PC-3 (cell line): ENCODE measurements at places on chromosomes 2 and 18. TPM values are rescaled to one million over a fixed set of nuclear protein-coding genes. Genes with fewer than 3 reads are reported as not detected.

GRCh38 chr2:236175548-236176150 lies 7.5 kb upstream of the GBX2 start:
- H3K36me3 ChIP-seq, result no peaks in the 10 kb centered on the region
- no peaks in the 10 kb centered on the region for H3K27me3 ChIP-seq
- no peak overlapping the region for H3K27ac ChIP-seq
- peak; percentile 20 for DNase-seq
- peaks cover 14% of the 10 kb centered on the region for H3K4me1 ChIP-seq

NEU2 gene
- 4.0 and 4.5 TPM in 2 replicates for total RNA-seq

- no peak overlapping the region for H3K27ac ChIP-seq
- no peaks in the 10 kb centered on the region for H3K27me3 ChIP-seq
- H3K4me3 ChIP-seq, result no peak overlapping the region
- H3K4me1 ChIP-seq, result peaks cover 28% of the 10 kb centered on the region
Measured at GRCh38 chr2:57906152-57906732, 140.4 kb upstream of the VRK2 start.

NTSR2 gene
- not detected in 2 replicates for total RNA-seq

- no peak overlapping the region for H3K27ac ChIP-seq
- H3K36me3 ChIP-seq, result no peaks in the 10 kb centered on the region
- no peak overlapping the region for H3K4me3 ChIP-seq
- H3K27me3 ChIP-seq, result peaks cover 26% of the 10 kb centered on the region; the same call in 1 of the 2 replicates
- no peak for DNase-seq
- no peaks in the 10 kb centered on the region for H3K4me1 ChIP-seq
Measured at GRCh38 chr2:176112375-176113302, 3.9 kb upstream of the HOXD10 start.

- no peak for DNase-seq
- no peak overlapping the region for H3K4me3 ChIP-seq
- H3K4me1 ChIP-seq, result peaks cover 9% of the 10 kb centered on the region
Measured at GRCh38 chr2:191234376-191234775, 10.8 kb upstream of the MYO1B start.

CIB4 gene
- not detected in 2 replicates for total RNA-seq

DNA sequence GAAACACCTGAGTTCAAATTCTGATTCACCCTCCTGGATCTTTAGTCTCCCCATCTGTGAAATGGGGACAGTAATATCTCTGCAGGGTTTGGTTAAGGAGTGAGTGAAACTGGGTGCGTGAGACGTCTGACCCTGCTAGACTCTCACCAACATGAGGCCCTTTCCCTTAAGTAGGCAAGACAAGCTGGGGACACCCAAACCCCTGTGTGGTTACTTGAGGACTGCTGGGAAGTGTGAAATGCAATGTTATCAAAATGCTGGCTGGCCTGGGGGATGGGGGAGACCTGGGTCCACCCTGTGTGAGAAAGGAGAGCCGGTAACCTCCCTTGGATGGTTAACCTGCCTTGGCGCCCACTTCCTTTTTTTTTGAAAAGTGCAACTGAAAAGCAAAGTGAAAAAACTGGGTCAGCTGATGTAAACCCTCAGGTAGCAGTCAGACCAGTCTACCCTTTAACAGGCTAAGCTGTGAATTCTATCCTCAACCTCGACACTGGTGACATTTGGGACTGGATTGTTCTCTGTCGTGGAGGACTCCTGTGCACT lies 82.3 kb downstream of the INPP5D start:
- H3K4me3 ChIP-seq, result no peak overlapping the region
- no peaks in the 10 kb centered on the region for H3K27me3 ChIP-seq
- H3K36me3 ChIP-seq, result no peaks in the 10 kb centered on the region
- no peak overlapping the region for H3K27ac ChIP-seq

DNA sequence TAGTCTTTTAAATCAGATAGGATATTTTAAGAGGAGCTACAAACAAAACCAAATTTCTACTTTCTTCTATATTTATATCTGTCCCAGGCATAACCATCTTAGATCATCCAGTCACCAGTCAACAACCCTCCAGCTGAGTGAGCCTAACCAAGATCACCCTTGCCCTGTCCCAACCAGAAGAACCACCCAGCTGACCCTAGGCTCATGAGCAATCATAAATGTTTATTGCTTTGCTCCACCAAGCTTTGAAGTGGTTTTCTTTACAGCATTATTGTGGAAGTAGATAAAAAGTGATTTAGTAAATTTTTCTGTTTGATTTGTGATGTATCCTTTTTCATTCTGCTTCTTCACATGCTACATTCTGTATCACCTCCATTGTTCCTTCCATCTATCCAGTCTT lies 167.2 kb upstream of the PIEZO2 start:
- no peak overlapping the region for H3K4me3 ChIP-seq
- peaks cover 43% of the 10 kb centered on the region for H3K27me3 ChIP-seq
- DNase-seq, result no peak

GRCh38 chr2:190452433-190452832 lies 44.3 kb downstream of the MFSD6 start:
- no peak overlapping the region for H3K27ac ChIP-seq
- no peaks in the 10 kb centered on the region for H3K27me3 ChIP-seq
- H3K36me3 ChIP-seq, result no peaks in the 10 kb centered on the region
- no peaks in the 10 kb centered on the region for H3K4me1 ChIP-seq

DNA sequence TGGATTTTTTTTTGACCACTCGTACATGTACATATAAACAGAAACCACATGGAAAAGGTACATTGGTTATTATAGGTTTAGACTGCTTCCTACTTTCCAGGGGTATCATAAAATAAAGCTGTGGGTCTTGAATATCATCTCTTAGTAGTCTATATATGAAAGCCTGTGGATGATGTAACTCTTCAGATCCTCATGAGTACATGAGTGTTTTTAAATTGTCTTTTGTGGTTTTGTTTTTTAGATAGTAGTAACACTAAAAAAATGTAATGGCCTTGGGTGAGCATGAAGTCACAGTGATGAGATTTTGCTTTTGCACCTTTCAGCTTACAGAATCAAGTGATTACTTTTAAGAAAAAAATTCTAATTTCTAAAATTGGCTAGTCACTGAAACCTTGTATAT lies 80.2 kb downstream of the RAB3GAP1 start:
- no peak for DNase-seq
- H3K27ac ChIP-seq, result no peak overlapping the region
- no peak overlapping the region for H3K4me3 ChIP-seq
- peaks cover 66% of the 10 kb centered on the region for H3K36me3 ChIP-seq
- no peaks in the 10 kb centered on the region for H3K27me3 ChIP-seq

- H3K27me3 ChIP-seq, result no peaks in the 10 kb centered on the region
- DNase-seq, result peak; percentile 15
- no peaks in the 10 kb centered on the region for H3K4me1 ChIP-seq
Measured at GRCh38 chr18:46067438-46068007, 4.5 kb downstream of the PSTPIP2 start.

GRCh38 chr2:88615822-88616221 lies 11.4 kb downstream of the EIF2AK3 start:
- H3K27me3 ChIP-seq, result no peaks in the 10 kb centered on the region
- H3K36me3 ChIP-seq, result no peaks in the 10 kb centered on the region
- no peak overlapping the region for H3K4me3 ChIP-seq

- peaks cover 11% of the 10 kb centered on the region; the same call in 1 of the 2 replicates for H3K36me3 ChIP-seq
- peaks cover 12% of the 10 kb centered on the region; the same call in 1 of the 2 replicates for H3K4me1 ChIP-seq
- peak; percentile 23 for DNase-seq
- peak overlapping the region; percentile 27 for H3K27ac ChIP-seq
Measured at GRCh38 chr2:15506229-15506819, 54.8 kb downstream of the NBAS start.

MAP3K19 gene
- total RNA-seq, result not detected in 2 replicates

DNA sequence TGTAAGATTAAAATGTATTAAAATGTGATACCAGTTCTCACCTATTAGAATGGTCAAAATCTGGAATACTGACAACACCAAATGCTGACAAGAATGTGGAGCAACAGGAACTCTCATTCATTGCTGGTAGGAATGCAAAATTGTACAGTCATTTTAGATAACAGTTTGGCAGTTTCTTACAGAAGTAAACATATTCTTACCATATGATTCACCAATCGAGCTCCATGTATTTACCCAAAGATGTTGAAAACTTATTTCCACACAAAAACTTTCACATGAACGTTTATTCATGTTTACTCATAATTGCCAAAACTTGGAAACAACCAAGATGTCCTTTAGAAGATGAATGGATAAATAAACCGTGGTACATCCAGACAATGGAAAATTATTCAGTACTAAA lies 1193.5 kb upstream of the ACVR2A start:
- 0 out of 2 replicates have a peak, but pooled peaks cover 6% of the 10 kb centered on the region for H3K4me1 ChIP-seq
- no peaks in the 10 kb centered on the region for H3K36me3 ChIP-seq
- no peak overlapping the region for H3K4me3 ChIP-seq
- no peak overlapping the region for H3K27ac ChIP-seq
- DNase-seq, result peak; percentile 33
